Activated CD8-positive, alpha-beta T cell treated with anti-CD3 and anti-CD28 coated beads for 36 hours (primary cell): ENCODE measurements at places on chromosomes 6 and 20. TPM values are rescaled to one million over a fixed set of nuclear protein-coding genes. Genes with fewer than 3 reads are reported as not detected.

SLC22A2 gene
- total RNA-seq, result not detected

CASS4 gene
- total RNA-seq, result 3.7 TPM

COL9A3 gene
- total RNA-seq, result not detected

PRSS16 gene
- 1.9 TPM for total RNA-seq

ZC3H12D gene
- total RNA-seq, result 39.0 TPM

GRCh38 chr6:134624781-134625180 lies 306.9 kb upstream of the SGK1 start:
- no peaks in the 10 kb centered on the region for H3K27me3 ChIP-seq
- no peak overlapping the region for H3K27ac ChIP-seq
- no peak overlapping the region for H3K4me3 ChIP-seq
- DNase-seq, result no peak
- H3K36me3 ChIP-seq, result no peaks in the 10 kb centered on the region
- H3K4me1 ChIP-seq, result no peaks in the 10 kb centered on the region

- no peaks in the 10 kb centered on the region for H3K4me1 ChIP-seq
- H3K27ac ChIP-seq, result no peak overlapping the region
- DNase-seq, result no peak
Measured at GRCh38 chr6:134510142-134510541, 192.2 kb upstream of the SGK1 start.

GRCh38 chr6:158021376-158021775 lies 39.7 kb downstream of the SYNJ2 start:
- H3K4me3 ChIP-seq, result no peak overlapping the region
- H3K27ac ChIP-seq, result no peak overlapping the region
- H3K36me3 ChIP-seq, result peaks cover 14% of the 10 kb centered on the region
- no peaks in the 10 kb centered on the region for H3K27me3 ChIP-seq

DNA sequence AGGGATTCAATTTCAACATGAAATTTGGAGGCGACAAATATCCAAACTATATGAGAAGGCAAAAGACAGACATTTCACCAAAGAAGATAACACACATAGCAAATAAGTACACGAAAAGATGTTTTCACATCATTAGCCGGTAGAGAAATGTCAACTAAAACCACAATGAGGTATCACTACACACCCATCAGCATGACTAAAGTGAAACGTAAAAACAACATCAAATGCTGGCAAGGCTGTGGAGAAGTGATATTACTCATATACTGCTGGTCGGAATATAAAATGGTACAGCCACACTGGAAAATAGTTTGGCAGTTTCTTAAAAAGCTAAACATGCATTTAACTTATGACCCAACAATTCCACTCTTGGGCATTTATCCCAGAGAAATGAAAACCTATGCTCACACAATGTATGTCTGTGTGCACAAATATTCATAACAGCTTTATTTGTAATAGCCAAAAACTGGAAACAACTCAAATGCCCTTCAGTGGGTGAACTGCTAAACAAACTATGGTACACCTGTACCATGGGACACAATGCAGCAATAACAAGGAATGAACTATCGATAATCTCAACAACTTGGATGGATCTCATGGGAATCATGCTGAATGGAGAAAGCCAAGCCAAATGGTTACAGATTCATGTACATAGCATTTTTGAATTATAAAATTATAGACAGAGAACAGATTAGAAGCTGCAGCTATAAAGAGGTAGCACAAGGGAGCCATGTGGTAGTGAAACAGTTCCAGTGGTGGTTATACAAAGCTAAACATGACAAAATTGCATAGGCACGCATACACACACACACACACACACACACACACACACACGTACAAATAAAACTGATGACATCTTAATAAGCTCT lies 8.6 kb downstream of the ADAT2 start:
- peaks cover 63% of the 10 kb centered on the region for H3K4me1 ChIP-seq
- H3K27ac ChIP-seq, result peak overlapping the region; percentile 93
- peaks cover 68% of the 10 kb centered on the region for H3K36me3 ChIP-seq

GRCh38 chr6:3388786-3389185 lies 68.1 kb downstream of the SLC22A23 start:
- peaks cover 2% of the 10 kb centered on the region for H3K27me3 ChIP-seq
- no peaks in the 10 kb centered on the region for H3K36me3 ChIP-seq
- no peaks in the 10 kb centered on the region for H3K4me1 ChIP-seq
- no peak overlapping the region for H3K4me3 ChIP-seq

- no peak overlapping the region for H3K27ac ChIP-seq
- H3K4me3 ChIP-seq, result no peak overlapping the region
- no peaks in the 10 kb centered on the region for H3K27me3 ChIP-seq
- H3K36me3 ChIP-seq, result no peaks in the 10 kb centered on the region
- no peaks in the 10 kb centered on the region for H3K4me1 ChIP-seq
- DNase-seq, result no peak
Measured at GRCh38 chr6:62974452-62974851, 236.8 kb upstream of the FKBP1C start.
